AG20443 (cell line): ENCODE measurements at places on chromosomes 6 and 20.

GRCh38 chr6:252775-253535 is 39.3 kb upstream of the DUSP22 start:
- no peak for DNase-seq

DNA sequence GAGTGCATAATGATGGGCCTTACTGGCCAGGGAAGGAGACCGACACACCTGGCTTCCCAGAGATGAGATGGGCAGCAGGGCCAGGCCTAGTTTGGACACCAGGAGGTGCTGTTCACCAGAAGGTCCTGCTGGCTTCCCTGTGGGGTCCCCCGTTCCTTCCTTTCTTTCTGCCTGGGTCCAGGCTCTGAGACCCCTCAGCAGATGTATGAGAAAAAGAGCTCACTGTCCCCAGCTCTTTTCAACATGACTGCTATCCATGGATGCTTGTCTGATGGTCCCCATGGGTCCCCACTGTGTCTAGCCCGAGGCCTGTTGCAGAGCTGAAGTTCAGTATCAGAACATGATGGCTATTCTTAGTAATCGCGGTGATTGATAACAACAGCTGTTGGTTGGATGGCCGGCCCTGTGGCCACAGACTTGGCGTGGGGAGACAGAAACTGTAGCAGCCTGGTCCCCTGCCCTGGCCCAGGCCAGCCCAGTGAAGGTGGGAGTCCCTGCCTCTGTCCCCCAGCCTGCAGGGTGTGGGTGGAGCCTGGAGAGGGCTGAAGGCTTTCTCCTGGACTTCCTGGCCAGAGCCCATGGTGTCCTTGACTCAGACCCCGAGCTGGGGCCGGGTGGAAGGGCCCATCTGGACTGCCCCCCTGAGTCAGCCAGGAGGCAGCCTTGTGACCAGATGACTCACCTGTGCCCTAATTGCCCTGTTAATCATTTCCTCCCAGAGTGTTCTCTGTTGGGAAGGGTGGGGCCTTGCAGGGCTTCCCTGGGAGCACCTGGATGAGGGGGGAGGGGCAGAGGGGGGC is 9.9 kb upstream of the BAK1 start:
- DNase-seq: peak; percentile 89

- DNase-seq: no peak
Observed at GRCh38 chr6:7473805-7474719, 67.4 kb upstream of the DSP start.

GRCh38 chr6:43267619-43268354 is 24.5 kb downstream of the TTBK1 start:
- DNase-seq: no peak

- DNase-seq: peak; percentile 26
Observed at GRCh38 chr6:148779142-148779562, 32.3 kb downstream of the UST start.

DNA sequence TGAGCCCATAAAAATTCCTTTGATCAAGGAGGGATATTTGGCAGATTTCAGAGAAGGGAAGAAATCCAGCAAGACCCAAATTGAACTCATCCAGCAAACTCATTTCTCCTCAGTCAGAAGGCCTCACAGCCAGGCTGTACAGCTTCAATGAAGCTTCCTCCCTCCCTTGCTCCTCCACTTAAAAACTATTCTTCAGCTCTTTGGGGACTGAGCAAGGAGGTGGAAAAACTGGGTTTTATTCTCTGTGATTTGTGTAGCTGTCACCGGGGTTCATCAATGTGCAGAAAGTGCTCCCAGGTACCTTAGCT is 158.7 kb upstream of the ZNF184 start:
- DNase-seq: no peak

DNA sequence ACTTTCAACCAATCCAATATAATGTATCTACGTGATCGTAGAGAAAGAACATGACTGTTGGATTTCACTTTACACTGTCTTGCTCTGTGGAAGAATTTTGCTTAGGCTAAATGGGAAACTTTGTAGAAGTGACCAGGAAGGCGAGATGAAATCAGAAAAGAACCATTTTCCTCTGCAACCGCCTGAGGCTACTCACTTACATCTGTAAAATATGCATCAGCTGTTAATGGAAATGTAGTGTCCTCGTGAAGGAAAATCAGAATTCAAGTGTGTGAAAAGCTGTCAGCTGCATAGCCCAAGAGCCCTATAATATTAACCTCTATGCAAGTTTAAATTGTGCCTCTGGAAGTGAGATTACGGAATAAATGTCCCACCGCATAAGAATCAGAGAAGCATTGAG is 277.9 kb downstream of the C6orf118 start:
- no peak for DNase-seq
